ENCODE measurements at places on chromosomes 12 and 14.
A peak's percentile ranks its signal among the peaks of the same experiment; 100 is the strongest.

- no peak for DNase-seq
These were observed 1006.7 kb downstream of the DIO2 start for GRCh38 chr14:79204591-79204990.

DNA sequence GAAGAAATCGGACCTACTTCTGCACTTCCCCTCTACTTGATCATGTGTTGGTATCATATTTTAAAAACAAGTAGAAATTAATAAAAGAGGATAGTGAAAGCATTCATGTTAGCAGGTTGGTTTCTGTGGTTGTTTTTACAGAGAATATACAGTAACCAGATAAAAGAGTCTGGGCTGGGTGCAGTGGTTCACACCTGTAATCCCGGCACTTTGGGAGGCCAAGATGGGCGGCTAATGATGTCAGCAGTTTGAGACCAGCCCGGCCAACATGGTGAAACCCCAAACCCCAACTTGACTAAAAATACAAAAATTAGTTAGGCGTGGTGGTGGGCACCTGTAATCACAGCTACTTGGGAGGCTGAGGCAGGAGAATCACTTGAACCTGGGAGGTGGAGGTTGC is 55.9 kb downstream of the LRP6 start:
- DNase-seq = no peak

- no peak for DNase-seq
These were observed at the start of gene PLA2G1B for GRCh38 chr12:120327593-120327992. PLA2G1B (minus strand) TSS chr12:120327779; CDS start chr12:120327753, 26 bp downstream.

GRCh38 chr12:29110506-29111442 is 38.3 kb upstream of the FAR2 start:
- no peak for DNase-seq

- peak; percentile 83 for DNase-seq
These were observed 1.5 kb upstream of the HSP90B1 start for GRCh38 chr12:103928682-103929045.

DNA sequence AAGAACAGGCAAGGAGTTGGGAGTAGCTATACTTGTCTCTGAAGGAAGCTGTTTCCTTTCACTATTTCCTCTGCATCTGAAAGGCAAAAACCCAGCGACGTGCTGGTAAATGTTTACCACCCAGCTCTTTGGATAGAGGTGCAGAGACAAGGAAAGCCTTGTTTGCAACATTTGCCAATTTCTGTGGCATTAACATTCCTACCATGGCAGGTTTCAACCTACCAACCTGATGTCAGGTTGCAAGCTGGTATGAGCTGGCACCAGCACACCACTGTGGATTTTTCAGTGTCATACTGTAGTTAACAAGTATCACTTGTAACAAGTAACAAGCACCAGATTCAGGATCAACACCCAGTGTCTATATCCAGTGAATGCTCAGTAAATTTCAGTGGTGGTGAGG is 294.8 kb upstream of the TMPO start:
- DNase-seq = no peak

DNA sequence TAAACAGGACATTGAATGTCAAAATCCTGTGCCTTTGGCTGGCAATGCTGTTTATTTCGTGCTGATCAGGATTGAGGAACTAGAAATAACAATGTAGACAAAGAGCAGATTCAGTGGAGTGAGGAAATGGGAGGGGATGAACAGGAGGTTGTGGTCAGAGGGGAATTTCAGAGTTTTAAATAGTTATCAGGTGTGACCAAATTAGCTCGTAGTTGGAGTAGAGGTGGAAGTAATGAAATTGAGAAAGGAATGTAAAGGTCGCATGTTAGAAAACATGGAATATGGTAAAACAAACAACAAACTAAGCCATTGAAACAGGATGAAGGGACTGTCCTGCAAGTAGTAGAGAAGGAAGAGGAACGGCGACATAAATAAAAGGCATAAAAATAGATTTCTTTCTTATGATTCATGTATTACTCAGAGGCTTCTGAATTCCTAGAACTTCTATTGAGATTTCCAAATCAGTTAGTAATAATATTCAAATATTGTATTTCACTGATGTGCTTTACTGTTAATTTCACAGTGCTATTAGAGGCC is 9.5 kb upstream of the SAV1 start:
- no peak for DNase-seq

DNA sequence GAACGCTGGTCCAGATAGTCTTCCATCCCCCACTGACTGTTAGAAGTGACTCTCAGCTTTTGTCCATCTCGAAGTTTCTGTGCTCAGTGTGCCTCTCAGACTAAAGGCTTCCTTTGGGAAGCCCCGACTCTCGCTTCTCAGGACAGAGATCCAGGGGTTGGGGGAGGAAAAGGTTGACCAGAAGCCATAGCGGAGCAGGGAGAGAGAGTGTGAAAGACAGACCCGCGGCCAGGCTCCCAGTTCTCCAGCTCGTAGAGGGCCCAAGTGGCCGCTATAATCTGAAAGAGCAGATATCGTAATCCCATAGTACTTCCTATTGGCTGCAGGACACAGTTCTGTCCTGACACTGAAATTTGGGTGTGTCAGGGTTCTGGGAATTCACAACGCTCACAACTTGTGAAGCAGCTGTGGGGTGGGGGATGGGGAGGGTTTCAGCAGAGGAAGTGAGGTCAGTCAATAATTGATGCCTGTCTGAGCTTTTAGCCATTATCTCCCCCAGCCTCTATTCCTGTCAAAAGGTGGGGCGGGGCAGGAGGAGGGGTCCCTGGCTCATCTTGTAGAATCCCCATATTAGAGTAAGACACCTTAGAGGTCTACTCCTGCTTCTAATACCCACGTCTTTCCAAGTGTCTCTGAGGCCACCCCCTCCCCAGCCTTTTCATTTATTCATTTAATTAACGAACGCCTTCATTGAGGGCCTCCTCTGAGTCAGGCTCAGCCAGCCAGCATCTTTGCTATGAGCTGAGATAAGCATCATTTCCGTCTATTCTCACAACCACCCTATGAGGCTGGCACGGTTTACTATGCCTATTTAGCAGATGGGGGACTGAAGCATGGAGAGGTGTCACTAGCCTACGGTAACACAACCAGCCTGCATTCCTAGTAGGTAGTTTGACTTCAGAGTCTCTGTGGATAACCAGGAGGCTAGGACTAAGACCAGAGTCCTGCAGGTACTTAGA is 1.6 kb upstream of the ACVRL1 start:
- DNase-seq = peak; percentile 46

GRCh38 chr14:65949711-65950516 is 536.3 kb upstream of the CCDC196 start:
- DNase-seq = peak; percentile 65

DNA sequence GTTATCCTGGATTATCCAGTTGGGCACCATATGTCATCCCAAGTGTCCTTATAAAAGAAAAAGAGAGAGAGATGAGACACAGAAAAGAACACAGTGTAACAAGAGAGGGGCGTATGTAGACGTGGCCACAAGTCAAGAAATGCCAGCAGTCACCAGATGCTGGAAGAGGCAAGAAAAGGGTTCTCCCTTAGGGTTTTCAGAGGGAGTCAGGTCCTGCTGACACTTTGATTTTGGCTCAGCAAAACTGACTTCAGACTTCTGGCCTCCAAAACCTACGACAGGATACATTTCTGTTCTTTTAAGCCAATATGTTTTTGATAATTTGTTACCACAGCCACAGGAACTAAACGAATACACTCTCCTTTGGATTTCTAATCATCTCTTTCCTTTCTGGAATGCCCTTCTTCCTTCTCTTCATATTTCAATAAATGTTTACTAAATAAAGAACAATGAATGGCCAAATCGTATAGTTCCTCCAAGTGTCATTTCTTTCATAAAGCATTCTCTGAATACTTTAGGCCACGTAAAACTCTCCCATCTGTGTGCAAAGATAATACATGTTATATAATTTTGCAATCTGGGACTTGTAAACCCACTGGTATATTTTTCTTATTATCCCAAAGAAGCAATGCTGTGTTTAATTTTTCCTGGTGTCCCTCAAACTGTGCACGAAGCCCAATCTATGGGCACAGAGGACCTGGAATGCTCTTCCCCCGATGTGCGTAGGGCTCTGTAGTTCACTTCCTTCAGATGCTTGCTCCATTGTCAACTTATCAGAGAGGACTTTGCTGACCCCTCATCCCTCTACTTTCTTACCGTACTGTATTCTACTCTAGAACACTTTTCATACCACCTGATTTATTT is 303.6 kb downstream of the CEP128 start:
- DNase-seq = no peak

GRCh38 chr14:79576424-79576823 is 634.9 kb downstream of the DIO2 start:
- DNase-seq = no peak

- no peak for DNase-seq
These were observed 759.9 kb upstream of the FLRT2 start for GRCh38 chr14:84770030-84770429.

DNA sequence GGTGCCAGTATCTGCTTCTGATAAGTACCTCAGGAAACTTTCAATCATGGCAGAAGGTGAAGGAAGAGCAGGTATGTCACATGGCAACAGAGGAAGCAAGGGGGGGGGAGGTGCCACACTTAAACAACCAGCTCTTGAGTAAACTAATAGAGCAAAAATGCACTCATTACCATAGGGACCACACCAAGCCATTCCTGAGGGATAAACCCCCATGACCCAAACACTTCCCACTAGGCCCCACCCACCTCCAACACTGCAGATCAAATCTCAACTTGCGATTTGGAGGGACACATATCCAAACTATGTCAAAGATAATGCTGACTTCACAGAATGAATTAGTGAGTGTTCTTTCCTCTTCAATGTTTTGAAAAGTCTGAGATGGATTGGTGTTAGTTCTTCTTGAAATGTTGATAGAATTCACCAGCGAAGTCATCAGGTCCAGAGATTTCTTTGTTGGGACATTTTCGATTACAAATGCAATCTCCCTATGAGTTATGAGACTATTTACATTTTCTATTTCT is 16.6 kb downstream of the TFCP2 start:
- no peak for DNase-seq

- peak; percentile 68 for DNase-seq
These were observed 668 bp downstream of the TRIP11 start for GRCh38 chr14:92039063-92039718.

GRCh38 chr12:56034586-56035332 is 7.0 kb upstream of the RPS26 start:
- peak; percentile 72 for DNase-seq

- no peak for DNase-seq
These were observed 74.2 kb upstream of the GNG2 start for GRCh38 chr14:51786227-51786626.

DNA sequence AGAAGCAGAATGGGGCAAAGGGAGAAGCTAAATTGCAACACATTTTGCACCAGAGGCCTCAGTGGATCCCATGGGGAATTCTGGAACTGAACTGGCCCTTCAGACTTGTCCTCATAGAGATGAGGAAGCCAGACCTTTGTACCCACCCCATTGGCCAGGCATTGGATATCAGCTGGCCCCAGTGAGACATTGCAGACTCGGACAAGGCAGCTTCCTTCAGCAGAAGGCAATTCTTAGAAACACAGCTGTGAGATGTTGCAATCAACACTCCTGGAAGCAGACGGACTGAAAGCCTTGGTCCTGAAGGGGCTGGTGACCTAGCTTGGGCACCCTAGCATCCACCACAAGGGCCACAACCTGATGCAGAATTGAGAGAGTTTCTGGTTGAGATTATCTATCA is 218.1 kb downstream of the MSRB3 start:
- DNase-seq = no peak

Data from activated effector memory CD4-positive, alpha-beta T cell treated with anti-CD3 and anti-CD28 coated beads, Interleukin-2, amount 50 U/mL, for 16 hours (primary cell).